Kasumi-1 (cell line): ENCODE measurements at places on chromosomes 1 and 21.

DNA sequence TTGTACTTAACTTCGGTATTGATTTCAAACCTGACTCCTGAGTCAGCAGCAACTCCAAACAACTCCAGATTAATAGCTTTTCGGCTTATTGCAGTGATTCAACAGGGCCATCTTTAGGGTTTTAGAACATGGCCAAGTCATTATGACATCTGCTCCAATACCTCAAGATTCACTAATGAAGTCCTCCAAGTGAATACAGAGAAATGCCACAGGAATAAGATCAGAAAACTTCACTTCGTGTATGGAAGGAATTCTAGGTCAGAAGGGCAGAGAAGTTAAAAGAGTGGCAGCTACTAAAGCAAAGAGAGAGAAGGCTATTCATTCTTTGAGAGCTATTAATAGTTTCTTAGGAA lies 7.6 kb upstream of the C1orf116 start:
- DNase-seq, result no peak

GRCh38 chr1:201570886-201571624 lies 32.1 kb downstream of the NAV1 start:
- DNase-seq, result no peak

DNA sequence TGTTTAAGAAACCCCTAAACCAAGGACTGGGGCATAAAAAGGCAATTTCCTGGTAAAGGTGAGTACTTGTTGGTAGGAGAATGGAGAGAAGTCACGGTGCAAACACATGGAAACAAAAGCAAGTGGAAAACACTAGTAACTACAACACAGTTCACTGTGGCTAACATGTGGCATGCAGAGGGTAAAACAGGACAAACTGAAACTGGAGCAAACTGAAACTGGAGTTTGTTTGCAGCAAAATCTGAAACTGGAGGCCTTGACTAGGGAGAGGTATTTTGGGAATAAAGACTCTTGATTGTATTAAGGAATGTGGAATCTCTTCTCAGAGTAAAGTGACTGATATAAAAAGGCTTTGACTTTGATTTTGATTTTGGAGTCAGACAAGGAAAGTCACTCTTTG lies 376.3 kb upstream of the PRMT6 start:
- no peak for DNase-seq

DNA sequence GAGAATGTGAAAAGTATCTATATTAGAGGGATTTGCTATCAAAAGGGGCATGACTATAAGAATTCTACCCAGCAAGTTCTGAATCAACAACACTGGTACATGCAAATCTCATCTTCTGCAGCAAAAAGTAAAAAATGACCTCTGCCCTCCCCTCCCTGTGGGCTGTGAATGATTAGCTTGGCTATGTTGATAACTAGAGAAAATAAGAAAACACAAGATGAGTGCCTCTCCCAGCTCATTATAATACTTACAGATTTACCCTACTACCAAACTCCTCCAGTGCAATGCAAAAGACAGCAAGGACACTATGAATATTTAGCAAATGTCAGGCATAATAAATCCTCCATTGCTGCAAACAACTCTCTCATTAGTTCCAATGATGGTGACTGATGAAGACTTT lies 102.4 kb downstream of the SLC45A1 start:
- DNase-seq, result no peak

DNA sequence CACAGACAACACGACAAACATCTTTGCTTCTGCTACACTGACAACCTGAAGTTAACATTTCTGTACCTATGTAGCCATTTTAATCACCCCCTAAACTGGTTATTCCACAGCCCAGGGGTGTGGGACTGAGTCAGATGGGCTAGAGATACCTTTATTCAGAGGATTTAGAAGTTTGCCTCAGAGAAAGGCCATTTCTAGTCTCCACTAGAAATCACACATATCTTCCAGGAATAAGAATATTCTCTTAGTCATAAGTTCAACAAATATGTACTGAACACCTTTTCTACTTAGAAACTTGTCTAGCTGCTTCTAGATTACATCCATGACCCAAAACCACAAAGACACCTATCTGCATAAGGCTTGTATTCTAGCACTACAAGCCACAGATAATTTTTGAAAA lies 38.8 kb downstream of the ERG start:
- DNase-seq, result no peak

DNA sequence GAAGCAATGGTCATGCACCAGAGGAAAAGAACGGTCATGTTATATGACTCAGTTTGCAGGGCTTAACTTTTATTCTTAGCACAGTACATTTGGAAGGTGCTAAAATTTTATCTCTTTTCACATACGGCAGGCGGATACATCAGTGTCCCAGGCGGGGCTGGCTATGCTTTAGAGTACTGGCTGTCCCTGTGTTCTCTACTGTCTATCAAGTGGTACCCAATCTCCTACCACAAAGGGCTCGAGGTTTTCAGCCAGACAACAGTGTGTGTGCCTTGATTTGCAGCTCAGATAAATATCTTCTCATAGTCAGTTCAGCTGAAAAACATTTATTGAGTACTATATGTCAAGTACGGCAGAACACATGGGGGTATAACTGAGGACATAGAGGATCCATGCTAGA lies 65.3 kb downstream of the URB2 start:
- DNase-seq, result no peak
